ENCODE measurements at places on chromosomes 5 and 9.

DNA sequence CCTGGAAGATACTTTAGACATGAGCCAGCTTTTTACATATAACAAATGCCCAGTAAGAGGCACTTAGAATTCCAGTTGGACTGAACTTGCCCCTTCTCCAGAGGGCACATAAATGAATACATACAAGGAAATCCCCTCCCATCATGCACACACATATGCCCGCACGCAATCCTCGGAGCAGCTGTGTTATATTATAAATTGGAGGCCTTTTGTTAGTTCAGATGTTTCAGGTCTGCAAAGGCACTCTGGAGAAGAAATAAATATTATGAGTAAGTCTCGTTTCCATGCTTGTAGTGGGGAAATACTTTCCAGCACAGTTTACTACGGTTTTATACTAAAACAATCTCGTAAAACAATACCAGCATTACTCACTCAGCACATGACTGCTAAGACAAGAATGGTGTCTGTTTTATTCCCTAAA lies 17.6 kb upstream of the MUSK start:
- no peak for DNase-seq

- DNase-seq, result peak; percentile 19
Observed at GRCh38 chr9:121498487-121499176, 1.0 kb downstream of the GGTA1 start.

DNA sequence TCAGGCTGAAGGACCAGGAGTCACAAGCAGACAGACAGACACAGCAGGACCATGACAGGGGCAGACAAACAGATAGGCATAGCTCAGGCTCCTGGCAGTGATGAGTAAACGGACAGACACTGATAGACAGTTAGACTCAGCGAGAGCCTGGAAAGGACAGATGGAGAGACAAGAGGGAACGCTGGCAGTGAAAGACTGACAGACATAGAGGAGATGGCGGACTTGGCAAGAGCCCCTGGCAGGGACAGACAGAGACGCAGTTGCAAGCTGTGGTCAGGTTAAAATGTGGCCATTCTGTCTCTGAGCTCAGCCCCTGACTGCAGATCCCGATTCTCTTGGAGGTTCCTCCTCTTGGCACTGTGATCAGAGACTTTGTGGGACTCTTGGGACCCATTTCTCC lies 13.6 kb downstream of the CSF2 start:
- no peak for DNase-seq

- DNase-seq, result no peak
Observed at GRCh38 chr9:117718085-117718484, 13.9 kb downstream of the TLR4 start.

GRCh38 chr9:126061575-126061974 lies 265.1 kb upstream of the MVB12B start:
- no peak for DNase-seq

- DNase-seq, result no peak
Observed at GRCh38 chr5:3307982-3308621, 287.5 kb upstream of the IRX1 start.

- DNase-seq, result no peak
Observed at GRCh38 chr5:154367101-154367500, 78.7 kb upstream of the SAP30L start.

DNA sequence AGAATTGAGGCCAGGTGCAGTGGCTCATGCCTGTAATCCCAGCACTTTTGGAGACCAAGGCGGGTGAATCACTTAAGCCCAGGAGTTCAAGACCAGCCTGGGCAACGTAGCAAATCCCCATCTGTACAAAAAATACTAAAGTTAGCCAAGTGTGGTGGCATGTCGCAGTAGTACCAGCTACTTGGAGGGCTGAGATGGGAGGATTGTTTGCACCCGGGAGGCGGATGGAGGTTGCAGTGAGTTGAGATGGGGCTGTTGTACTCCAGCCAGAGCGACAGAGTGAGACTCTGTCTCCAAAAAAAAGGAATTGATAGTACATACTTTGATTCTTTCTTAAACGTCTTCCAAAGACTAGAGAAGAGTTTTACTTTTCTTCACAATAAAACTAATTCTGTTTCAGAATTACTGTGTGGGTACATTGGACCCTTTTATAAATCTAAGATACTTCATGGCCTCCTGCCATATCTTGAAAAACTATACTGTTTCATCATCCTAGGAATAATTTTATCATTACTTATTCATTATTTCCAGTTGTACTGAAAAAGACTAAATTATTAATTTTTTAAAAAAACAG lies 132.0 kb upstream of the GRHPR start:
- DNase-seq, result no peak

DNA sequence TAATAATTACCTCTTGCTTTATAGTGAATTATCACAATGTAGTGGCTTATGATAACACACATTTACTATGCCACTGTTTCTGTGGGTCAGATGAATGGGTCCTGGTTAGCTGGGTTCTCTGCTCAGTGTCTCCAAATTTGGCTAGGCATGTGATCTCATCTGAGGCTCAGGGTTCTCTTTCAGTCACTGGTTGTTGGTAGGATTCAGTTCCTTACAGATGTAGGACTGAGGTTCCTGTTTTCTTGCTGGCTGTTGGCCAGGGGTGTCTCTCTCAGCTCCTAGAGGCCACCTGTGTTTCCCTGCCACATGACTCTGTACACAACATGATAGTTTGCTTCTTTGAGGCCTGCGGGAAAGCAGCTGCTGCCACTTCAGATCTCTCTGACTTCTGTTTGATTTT lies 7.1 kb downstream of the NFX1 start:
- DNase-seq, result peak; percentile 19

DNA sequence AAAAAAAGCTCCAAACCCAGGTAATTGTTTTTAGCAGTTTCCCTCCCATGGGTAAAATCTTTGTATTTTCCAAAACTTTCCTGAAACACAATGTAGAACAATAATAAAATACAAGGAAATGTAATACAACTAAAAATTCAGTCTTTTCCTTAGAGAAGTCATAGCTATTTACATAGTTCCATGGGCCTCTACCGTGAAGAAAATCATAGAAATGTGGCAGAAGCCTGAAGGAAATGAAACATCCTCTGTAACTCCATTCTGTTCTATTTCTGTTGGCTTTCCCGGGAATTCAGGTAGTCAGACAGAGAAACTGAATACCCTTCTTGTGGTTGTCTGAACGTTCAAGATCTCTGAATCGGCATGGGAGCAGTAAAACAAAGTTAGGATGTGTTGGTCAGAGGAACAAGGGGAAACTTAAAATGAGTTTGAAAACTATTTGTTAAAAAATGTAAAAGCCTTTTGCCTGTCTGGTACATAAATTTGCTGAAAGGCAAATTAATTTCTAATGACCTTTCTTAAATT lies 202.4 kb upstream of the ZNF608 start:
- no peak for DNase-seq

DNA sequence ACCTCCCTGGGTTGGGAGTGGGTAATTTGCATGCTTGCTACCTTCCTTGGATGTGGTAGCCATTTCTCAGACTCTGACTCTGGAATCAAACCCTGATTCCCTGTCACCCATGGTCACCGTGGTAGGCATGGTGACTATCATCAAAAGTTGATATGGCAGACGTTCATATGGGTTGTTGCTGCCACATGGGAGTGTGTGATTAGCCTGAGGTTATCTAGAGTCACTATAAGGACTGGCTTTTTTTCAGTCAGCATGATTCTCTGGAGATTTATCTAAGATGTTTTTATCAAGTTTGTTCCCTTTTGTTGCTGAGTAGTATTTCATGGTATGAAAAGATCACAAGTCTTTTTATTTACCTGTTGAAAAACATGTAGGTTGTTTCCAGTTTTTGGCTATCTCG lies 7.0 kb downstream of the RCL1 start:
- DNase-seq, result no peak

GRCh38 chr9:7324152-7324598 lies 475.4 kb downstream of the DMAC1 start:
- DNase-seq, result no peak

DNA sequence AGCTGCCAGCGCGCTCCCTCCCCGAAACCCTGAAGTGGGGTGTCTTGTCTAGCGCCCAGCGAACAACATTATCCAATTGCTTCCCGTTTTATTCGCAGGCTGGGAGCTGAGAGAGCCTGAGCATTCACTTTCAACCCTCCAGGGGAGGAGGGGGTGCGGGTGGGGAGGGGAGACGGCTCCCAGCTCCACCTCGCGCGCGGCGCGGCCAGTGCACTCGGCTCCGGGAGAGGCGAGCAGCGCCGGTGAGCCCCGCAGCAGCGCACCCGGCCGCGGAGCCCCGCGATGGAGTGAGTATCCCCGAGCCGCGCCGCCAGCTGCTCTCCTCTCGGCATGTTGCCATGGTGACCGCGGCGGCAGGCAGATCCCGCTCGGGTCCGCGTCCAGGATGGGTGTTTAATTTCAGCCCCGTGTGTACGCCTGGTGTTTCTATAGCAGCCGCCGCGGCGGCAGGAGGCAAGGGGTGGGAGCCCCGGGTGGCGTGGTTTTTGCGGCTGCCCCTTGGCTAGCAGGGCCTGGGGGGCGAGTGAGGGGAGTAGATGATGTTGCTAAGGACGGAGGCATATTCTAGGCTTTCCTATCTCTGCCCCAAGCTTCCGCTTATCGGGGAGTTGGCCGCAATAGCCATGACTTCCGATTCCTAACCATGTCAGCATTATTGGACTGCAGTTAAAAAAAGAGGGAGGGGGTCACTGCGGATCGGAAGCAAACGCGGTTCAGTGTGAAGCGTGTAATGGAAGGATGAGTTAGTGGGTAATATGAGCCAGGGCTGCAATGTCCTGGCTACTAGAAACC lies 139.2 kb upstream of the PALM2AKAP2 start:
- no peak for DNase-seq

GRCh38 chr9:113632776-113633590 lies 169.5 kb downstream of the RGS3 start:
- DNase-seq, result no peak

GRCh38 chr5:163310997-163311396 lies 126.4 kb upstream of the CCNG1 start:
- DNase-seq, result no peak

DNA sequence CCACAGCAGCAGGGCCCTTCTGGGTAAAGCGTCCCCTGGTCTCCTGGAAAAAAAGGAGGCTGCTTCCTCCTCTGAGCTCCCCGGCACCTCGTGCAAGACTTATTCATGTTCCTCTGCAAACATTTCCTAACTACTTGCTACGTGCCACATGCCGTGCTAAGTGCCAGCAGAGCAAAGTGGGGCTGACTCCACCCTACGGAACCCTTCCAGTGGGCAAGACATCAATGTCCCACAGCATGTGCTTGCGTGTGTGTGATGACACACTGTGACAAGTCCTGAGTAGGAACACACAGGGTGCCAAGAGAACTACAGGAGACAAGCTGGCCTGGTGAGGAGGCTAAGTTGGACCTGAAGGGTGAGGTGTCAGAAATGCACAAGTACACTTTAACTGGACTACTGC lies 57.4 kb downstream of the SEMA4D start:
- no peak for DNase-seq

DNA sequence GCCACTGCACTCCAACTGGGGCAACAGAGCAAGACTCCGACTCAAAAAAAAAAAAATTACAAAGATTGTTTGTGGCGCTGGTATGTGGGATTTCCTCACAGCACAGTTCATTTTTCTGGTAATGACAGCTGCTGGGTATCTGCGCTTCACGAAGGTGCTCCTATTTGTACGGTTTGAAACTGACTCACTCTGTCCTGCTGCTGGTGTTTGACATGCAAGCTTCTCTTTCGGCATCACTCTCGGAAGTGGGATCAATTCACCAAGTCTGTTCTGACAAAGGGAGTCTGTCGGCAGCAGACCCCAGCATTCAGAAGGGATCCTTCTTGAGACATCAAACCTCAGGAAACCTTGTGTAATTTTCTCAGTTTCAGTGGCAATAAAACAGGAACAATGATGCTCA lies 26.3 kb downstream of the MAML1 start:
- DNase-seq, result no peak

DNA sequence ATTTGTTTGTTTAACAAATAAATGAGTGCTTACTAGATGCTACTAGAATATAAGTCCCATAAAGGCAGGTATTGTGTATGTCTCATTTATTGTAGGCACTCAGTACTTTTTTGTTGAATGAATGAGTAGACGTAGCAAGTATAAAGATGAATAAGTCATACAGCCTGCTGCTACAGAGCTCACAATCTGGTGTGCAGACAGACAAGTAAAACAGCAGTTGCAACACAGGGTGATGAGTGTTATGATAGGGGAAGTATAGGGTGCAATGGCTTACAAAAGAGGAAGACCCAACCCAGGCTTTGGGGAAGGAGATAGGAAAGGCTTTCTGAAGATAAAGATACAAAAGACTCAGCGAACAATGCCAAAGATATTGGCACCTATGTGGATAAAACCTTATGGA lies 47.7 kb downstream of the SH3RF2 start:
- DNase-seq, result no peak

GRCh38 chr9:108463932-108464606 lies 391.7 kb downstream of the ACTL7B start:
- DNase-seq, result no peak

- DNase-seq, result no peak
Observed at GRCh38 chr9:89884356-89885083, 279.7 kb downstream of the GADD45G start.

DNA sequence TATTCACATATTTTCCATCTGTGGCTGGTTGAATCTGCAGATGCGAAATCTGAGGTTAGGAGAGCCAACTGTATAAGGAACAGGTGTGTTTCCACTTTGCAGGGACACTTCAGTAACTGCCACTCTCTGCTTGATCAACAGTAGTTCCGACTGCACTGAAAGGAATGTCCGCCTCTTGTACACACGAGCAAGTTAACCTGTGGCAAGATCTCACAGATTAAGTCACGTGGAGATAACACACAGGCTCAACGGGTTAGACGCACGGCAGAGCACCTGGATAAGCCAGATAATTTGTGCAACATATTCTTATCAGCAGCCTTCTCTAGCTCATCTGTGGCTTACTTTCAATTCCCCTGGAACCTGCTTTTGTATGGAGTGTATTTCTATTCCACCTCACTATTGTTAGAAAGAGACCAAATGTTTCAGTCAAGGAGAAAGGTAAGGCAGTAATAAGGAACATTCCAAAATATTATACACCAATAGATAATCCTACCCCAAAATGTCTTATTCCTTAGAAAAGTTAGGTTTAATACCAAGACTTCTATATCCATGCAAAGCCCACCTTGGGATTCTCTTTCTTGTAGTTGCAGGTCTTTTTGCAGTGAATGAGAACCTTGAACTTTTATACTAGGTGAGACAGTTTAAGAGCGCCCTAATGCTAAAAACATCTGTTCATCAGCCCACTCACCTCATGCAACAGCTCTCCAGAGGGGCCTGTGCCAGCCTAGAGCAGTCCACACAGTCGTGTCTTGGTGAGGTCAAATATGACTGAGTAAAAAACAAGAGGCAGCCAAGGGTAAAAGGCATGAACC lies 6.5 kb upstream of the C9 start:
- no peak for DNase-seq

GRCh38 chr9:127076860-127077643 lies 45.4 kb downstream of the ANGPTL2 start:
- DNase-seq, result no peak

DNA sequence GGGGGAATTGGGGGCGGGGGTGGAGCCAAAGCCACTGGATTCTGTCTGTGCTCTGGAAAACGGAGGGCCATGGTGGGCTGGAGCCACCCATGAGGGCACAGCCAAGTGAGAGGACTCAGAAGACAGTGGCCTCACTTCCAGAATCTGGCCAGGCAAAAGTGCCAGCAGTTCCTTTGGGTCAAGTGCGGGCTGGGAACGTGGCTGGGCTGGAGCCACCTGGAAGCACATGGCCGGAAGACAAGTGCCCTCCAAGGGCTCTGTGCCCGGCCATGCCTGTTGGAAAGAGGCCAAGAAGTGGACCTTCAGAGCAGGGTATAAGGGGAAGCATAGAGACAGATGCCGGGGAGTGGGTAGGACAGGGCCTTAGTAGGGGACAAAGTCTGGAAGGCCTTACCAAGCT lies 11.7 kb upstream of the SH3PXD2B start:
- DNase-seq, result no peak

- peak; percentile 76 for DNase-seq
Observed at GRCh38 chr5:176629853-176630680, at the start of the genes EIF4E1B and SNCB. EIF4E1B (plus strand) TSS chr5:176630675; CDS start chr5:176642788, 12,113 bp downstream. SNCB (minus strand) TSS chr5:176630534; CDS start chr5:176629654, 880 bp downstream.
